ENCODE measurements at places on chromosomes 16 and 17.

DNA sequence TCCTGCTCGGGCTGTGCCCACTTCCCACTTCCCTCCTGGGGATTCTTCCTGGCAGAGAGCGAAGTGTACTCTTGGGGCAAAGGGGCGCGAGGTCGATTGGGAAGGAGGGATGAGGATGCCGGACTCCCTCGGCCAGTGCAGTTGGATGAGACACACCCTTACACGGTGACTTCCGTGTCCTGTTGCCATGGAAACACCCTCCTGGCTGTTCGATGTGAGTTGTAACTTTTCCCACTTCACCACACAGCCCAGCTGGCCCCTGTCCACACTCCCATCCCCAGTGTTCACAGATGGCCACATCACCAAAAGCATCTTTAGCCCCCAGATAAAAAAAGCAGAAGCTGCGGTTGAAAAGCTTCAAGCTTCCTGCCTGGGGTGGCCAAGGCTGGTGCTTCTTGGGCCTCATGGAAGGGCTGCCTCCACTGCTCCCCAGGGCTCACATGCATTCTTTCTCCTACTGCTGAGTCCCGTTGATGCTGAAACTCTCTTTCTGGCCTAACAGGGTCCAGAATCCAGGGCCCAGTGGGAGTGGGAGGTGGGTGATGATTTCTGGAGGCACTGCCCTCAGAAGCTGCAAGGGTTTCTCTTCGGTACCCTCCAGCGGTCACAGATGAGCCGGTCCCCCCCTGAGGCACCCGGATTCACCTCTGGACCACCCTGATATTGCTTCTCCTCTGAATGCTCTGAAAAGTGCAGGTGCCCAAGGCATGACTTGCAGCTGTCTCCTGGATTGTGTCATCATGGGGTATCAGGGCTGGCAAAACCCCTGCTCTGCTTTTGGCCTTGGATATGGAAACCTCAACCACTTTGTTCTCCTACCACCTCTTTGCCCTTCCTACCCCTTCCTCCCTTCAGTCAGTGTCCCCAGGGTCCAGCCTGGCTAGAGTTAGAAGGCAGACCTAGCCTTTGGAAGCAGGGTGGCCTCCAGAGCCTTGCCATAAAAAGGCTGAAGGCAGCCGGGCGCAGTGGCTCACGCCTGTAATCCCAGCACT is 2.2 kb upstream of the TRAF4 start:
- no peak for DNase-seq

DNA sequence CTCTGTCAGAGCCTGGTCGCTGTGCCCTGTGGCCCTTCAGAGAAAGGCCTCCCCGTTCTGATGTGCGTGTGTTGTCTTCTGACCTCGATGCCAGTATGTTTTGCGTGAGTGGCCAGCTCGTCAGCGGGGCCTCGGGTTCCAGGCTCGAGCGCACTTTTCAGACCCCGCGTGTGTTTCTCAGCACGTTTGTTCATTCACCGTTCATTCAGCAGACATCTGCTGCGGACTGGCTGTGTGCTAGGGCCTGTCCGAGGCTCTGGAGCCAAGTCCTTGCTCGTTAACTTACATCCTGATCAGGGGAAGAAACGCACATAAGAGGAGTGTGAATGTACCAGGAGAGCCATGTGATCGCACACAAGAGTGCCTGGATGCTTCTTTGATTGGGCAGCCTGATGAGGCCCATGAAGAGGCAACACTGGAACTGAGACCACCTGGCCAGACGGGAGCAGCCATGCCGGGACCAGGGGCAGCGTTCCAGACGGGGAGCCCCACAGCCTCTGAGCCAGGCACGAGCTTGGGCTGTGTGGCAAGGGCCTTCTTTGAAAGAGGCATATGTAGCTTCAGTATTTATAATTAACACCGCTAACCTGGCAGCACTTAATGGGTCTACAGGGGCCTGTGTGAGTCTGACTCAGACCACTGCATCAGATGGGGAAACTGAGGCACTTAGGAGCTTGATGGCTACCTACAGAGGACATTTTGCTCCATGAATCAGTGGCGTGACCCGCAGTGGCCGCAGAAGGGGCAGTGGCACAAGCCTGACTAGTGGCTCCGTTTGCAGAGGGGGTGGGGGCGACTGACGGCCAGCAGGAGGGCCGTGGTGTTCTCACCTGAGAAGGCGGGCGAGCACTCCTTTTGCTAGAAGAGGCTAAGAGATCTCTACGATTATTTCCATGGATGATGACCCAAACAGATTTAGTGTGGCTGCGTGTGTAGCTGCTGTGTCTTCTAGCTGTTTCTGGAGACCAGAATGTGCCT is 187.9 kb upstream of the CHMP6 start:
- no peak for DNase-seq

GRCh38 chr16:82185012-82185411 is 15.0 kb upstream of the MPHOSPH6 start:
- DNase-seq = no peak

GRCh38 chr16:64440005-64440404 is 681.9 kb downstream of the CDH11 start:
- no peak for DNase-seq

GRCh38 chr17:3990386-3991127 is 26.3 kb upstream of the ATP2A3 start:
- DNase-seq = no peak

DNA sequence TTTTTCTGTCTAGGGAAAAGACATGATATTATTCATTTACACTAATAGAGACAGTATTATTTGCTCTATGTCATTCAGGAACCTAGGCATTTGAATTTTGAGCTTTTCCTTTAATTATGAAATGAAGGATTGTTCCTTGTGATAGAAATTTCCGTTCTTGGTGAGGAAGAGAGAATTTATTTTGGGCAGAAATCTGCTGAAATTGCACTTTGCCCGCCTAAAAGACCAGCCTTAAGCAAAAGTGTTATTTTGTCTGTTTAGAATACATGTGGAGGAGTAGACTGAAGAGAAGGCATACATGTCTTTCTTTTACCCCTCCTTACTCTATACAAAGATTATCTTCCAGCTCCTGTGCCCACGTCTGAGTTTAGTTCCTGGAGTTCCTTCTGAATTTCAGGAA is 16.8 kb upstream of the KRT10 start:
- DNase-seq = no peak

- DNase-seq = no peak
Observed at GRCh38 chr17:17572010-17572785, 19.3 kb downstream of the PEMT start.

DNA sequence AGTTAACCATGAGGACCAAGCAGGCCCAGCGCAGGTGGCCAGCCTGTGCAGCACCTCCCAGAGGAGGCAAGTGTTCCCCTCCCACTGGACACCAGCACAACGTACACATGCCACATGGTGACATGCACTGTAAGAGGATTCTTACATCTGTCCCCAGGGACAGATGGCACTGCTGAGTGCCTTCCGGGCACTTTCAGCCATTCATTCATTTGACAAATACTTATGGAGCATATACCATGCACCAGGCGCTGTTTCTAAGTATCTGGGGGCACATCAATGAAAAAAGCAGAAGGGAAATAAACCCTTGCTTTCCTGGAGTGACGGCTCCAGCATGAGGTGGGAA is 79.6 kb downstream of the GAS7 start:
- no peak for DNase-seq

GRCh38 chr17:1217089-1217385 is 37.3 kb upstream of the ABR start:
- DNase-seq = no peak

DNA sequence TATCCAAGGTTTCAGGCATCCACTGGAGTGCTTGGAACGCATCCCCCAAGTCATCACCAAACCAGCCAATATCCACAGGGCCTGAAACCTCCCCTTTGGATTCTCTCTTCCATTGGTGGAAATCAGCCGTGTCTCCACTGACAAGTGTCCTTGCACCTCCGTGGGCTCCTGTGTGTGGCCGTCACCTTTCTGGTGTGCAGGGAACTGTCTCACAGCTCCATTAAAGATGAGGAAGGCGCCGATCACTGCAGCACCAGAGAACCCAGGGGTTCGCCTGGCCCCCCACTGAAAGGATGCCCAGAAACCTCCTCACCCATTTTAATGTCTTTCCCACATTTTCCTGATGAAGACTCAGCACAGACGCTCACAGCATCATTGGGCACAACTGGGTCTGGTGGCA is 17.8 kb upstream of the METRNL start:
- no peak for DNase-seq

- DNase-seq = no peak
Observed at GRCh38 chr16:88936556-88937205, 40.3 kb downstream of the CBFA2T3 start.

Data from stimulated activated CD4-positive, alpha-beta T cell treated with anti-CD3 and anti-CD28 coated beads, Interleukin-15, amount 100 ng/mL, for 24 hours (primary cell).